ENCODE measurements at places on chromosomes 16 and 17.

DNA sequence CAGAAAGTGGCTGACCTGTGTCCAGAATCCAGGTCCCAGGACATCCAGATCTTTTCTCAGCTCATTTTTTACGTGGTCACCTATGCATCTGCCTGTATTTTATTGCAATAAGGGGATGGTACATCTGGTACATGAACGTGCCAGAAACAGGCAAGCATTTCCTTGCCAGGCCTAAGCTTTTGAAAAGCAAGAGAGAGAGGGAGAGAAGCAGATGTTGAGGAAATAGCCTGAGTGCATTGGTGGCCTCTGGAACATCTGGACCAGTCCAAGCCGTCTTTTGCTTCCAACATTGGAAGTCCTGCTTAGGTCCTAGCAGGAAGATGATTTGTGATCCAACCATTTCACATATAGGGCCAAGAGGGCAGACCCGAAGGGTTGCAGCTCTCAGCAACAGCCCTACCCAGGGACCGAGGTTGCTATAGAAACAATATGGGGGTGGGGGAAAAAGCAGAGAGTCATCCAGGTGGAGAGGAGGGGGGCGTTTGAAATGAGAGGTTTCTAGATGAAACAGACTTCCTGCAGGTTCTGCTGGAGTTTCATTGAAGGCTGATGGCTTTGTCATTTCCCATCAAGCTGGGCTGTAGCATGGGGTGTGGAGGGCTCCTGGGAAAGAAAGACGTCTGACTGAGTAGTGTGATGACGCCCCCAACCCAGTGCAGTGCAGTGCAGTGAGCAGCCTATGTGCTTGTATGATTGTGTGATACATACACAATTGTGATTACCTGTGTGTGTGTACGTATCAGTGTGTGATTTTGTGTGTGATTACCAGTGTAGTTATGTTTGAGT lies 61.6 kb downstream of the SHISA6 start:
- peak; percentile 71 for DNase-seq

GRCh38 chr16:57590654-57591085 lies 37.8 kb upstream of the ADGRG1 start:
- no peak for DNase-seq

DNA sequence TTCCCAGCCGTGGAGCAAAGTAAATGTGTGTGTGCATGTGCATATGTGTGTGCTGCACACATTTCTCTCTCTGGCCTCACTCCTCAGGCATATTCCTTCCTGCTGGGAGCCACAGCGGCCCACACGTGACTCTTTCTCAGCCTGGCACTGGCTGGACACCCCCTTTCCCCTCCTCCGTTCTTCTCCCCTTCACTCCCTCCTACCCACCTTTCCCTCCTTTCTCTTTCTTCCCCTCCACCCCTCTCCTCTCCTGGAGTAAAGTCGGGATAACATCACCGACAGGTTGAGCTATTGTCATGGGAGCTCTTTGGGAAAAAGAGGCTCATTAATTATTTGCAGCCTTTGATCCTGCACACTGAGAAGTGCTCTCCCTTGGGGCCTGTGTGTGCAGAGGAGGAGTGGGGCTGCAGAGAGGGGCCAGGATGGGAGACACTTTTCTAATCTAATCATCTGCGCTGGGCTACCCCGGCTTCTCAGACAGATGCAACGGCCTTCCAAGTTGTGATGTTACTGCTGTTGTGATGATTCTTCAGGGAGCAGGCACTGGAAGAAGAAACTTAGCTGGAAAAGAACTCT lies 126.3 kb upstream of the HSBP1 start:
- no peak for DNase-seq

GRCh38 chr17:12744298-12744697 lies 45.0 kb upstream of the ARHGAP44 start:
- DNase-seq: no peak

DNA sequence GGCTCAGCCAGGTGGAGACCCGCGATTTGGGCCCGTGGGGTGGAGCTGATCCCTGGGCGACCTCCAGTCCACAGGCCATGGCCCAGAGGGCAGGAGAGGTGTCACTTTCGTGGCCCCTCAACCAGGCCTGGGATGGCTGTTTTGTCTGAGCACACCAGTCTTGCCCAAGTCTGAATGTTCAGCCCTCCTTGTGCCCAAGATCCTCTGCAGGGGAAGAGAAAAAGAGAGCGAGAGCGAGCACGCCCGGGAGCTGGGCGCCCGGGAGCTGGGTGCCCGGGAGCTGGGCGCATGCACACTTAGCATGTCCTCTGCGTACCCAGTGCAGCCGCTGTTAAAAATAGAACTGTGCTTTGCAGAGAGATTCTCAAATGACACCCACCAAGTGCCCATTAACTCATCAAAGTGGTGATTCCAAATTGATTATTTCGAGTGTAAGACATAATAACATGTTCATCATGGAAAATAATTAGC lies 403.3 kb upstream of the TNRC6C start:
- no peak for DNase-seq

- no peak for DNase-seq
These were observed 13.5 kb upstream of the LHX1 start for GRCh38 chr17:36923814-36924221.

DNA sequence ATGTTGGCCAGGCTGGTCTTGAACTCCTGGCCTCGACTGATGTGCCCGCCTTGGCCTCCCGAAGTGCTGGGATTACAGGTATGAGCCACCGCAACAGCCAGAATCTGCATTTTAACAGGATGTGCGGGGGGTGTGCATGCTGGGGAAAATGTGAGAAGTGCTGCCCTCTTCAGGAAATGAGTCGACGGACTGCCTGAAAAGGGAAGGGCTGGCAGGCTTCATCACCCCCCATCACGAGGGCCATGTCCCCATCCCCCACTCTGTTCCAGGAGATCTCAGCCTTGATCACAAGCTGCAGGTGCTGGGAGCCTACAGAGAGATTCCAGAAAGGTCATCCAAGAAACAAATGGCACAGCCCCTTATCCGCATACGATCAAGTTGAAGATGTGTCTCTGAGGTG lies 195.3 kb upstream of the RPL38 start:
- no peak for DNase-seq

GRCh38 chr17:17934806-17935205 lies 37.4 kb downstream of the TOM1L2 start:
- DNase-seq: no peak

DNA sequence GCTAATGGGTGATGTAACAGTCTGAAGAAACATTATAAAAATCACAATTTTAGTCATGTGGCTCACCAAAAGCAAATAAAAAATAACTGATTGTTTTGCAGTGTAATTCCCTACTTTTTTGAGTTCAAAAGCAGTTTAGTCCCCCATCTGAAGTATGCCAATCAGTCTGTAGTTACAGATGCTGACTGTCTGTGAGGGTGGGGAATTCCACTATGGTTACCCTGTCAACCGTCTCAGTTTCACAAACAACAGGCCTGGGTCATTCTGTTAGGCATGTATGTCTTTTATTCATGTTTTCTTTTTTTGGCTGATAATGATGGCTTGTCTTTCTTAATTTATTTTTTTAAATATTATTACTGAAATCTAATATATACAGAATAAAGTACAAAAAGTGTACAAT lies 69.3 kb downstream of the STXBP4 start:
- DNase-seq: no peak

GRCh38 chr16:24279982-24280515 lies 23.9 kb downstream of the CACNG3 start:
- no peak for DNase-seq

GRCh38 chr16:55933038-55933437 lies 57.9 kb upstream of the CES5A start:
- DNase-seq: no peak

DNA sequence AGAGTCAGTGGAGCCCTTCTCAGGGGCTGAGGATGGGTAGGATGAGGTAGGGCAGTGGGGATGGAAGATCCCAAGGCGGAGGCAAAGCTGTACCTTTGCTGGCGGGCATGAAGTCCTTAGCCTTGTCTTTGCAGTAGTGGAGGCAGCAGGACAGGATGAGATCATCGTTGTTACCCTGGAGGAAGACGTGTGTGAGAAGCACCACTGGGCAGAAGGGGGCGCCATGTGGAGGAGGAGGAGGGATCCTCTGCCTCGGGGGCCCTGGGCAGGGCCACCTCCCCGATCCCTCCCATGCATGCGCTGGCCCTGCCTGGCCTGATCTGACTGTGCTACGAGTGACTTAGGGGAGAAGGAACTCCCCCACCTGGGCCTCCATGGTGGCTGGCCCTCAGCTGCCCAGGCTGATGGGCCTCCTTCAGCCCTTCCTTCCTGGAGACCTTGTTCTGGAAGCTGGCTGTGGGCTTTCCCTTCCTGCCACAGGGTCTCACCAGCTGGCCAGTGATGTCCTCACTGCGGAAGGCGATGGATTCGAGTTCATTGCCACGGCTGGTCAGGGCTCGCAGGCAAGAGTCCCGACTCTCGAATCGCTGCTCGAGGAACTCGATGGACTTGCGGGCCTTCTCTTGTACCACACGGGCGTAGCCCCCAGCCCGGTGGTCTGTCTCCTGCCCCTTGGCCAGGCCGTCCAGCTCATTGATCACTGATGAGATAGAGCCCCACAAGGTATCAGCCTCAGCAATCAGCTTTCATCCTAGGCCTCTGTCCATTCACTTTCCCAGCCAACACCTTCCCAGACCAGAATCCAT lies 10.3 kb downstream of the HIC1 start:
- peak; percentile 67 for DNase-seq

DNA sequence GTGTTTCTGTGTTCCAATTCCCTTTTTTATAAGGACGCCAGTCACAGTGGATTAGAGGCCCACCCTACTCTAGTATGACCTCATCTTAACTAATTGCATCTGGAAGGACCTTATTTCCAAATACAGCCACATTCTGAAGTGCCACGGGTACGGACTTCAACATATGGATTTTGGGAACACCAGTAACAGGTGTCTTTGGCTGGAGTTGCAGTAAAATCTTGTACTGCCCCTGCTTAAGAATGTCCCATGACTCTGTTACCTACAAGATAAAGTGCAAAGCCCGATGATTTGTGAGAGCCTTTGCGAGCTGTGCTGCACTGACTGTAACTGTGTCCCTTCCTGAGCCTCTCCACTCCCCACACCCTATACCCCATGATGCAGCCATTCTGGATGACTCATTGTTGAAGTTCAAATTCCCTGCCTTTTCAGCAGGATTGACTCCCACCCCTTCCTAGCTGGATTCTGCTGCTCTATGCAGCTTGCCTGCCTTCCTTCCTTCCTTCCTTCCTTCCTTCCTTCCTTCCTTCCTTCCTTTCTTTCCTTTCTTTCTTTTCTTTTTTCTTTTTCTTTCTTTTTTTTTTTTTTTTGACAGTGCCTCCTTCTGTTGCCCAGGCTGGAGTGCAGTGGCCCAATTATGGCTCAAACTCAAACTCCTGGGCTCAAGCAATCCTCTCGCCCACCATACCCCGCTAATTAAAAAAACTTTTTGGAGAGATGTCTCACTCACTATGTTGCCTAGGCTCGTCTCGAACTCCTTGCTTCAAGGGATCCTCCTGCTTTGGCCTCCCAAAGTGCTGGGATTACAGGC lies 2.1 kb downstream of the HCRT start:
- no peak for DNase-seq

DNA sequence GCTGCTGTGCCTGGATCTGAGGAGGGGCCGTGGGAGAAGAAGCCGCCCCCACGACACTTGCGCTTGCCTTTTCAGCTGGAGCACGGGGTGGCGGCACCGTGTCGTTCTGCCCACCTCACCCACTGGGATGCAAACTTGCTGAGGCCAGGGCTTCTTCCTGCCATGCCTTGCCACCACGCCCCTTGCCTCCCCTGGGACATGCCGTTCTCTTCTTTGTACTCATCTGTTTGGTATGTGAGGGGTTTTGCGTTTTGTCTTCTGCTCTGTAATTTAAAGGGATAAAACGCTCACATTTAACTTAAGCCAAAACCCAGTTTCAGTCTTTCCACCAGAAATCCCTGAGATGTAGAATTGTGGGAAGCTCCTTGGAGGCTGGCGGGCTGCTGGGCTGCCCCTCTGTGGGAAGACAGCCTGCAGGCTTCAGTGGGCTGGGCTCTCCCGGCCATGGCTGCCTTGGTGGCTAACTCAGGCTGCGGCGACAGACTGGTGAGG lies 180.2 kb downstream of the RPTOR start:
- peak; percentile 40 for DNase-seq

GRCh38 chr17:81513753-81514488 lies 1.3 kb upstream of the ACTG1 start:
- DNase-seq: peak; percentile 75

DNA sequence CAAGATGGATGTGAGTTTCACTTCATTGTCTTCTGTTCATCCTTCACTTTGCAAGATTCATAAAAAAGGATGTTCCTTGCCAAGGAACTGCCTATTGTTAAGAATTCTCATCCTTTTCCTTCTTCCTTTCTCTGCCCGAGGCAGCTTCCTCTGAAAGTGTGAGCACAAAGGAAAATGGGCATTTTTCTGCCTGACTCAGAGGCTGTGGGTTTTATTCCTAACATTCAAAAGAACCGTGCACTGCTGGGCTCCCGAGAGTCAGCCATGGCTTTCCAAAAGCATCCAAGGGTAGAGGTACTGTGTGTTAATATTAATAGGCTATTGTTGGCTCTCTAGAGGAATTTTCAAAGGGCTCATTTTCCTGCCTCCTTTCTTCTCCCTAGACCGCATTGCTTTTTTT lies 289.4 kb downstream of the ABCC12 start:
- DNase-seq: no peak

DNA sequence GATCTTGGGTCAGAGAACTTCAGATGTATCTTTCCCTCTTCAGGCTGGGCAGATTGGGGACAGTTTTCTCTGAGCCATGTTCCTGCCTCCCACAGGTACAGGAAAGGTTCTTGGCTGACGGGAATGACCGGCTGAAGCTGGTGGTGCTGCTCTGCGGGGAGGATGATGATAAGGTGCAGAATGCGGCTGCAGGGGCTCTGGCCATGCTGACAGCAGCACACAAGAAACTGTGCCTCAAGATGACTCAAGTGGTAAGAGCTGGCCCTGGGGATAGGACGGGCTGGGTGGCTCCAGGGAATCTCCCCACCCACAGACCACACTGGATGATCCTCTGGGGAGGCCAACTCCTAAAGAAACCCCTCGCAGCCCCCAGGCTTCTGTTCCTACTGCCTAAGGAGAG lies 10.9 kb downstream of the SLC35G3 start:
- no peak for DNase-seq

GRCh38 chr16:52963212-52963854 lies 89.4 kb downstream of the CHD9NB start:
- DNase-seq: no peak

GRCh38 chr16:19698480-19699465 lies 19.3 kb downstream of the KNOP1 start:
- DNase-seq: no peak

DNA sequence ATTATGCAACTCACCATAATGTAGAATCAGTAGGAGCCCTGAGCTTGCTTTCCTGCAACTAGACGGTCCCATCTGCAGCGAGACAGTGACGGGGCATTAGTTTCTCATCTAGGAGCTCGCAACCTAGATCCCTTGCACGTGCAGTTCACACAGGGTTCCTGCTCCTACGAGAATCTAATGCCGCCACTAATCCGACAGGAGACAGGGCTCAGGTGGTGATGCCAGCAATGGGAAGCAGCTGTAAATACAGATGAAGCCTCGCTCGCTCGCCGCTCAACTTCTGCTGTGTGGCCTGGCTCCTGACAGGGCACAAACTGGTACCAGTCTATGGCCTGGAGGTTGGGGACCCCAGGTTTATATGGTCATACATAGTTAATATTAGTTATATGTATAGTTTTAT lies 394.5 kb downstream of the NPIPA8 start:
- no peak for DNase-seq
